Mammary epithelial cell (primary cell): ENCODE measurements at places on chromosomes 12 and 14. TPM values are rescaled to one million over a fixed set of nuclear protein-coding genes. Genes with fewer than 3 reads are reported as not detected.

The ALX1 gene
- total RNA-seq, result not detected

The HOXC12 gene
- under 0.01 TPM for total RNA-seq

The ZFHX2 gene
- total RNA-seq, result 0.83 and 1.7 TPM in 2 replicates

The PLA2G1B gene
- not detected in 2 replicates for total RNA-seq

The NPFF gene
- total RNA-seq, result not detected in 2 replicates

The POLE2 gene
- total RNA-seq, result 1.2 and 11.9 TPM in 2 replicates

The FAIM2 gene
- total RNA-seq, result not detected in 2 replicates

The PMCH gene
- not detected in 2 replicates for total RNA-seq

The SLCO1B1 gene
- total RNA-seq, result not detected

The RPL10L gene
- not detected in 2 replicates for total RNA-seq

The NEUROD4 gene
- total RNA-seq, result not detected

The ACACB gene
- 4.7 TPM for total RNA-seq

The MRPL42 gene
- total RNA-seq, result 58.5 and 81.2 TPM in 2 replicates

The SIX6 gene
- not detected in 2 replicates for total RNA-seq

The LPAR5 gene
- total RNA-seq, result 0.14 TPM in 1 of 2 replicates, not detected in the other

The LALBA gene
- not detected for total RNA-seq

The CLEC1A gene
- not detected for total RNA-seq

The DNAL1 gene
- total RNA-seq, result 10.2 TPM

The DBX2 gene
- total RNA-seq, result not detected

The UNC119B gene
- 33.3 TPM for total RNA-seq

The FZD10 gene
- not detected for total RNA-seq

The PLEKHG3 gene
- 100 and 137 TPM in 2 replicates for total RNA-seq

The KRT78 gene
- total RNA-seq, result not detected in 2 replicates

The STAB2 gene
- under 0.01 TPM for total RNA-seq

The BLTP3B gene
- 30.2 TPM for total RNA-seq

The C1QL4 gene
- total RNA-seq, result not detected

The KRT79 gene
- not detected for total RNA-seq

The MIP gene
- not detected in 2 replicates for total RNA-seq

The LTBP2 gene
- 64.8 and 104 TPM in 2 replicates for total RNA-seq

The RNF212B gene
- not detected in 2 replicates for total RNA-seq

The USP44 gene
- total RNA-seq, result 0.67 TPM

The G2E3 gene
- 30.5 and 37.0 TPM in 2 replicates for total RNA-seq

The PRB4 gene
- not detected for total RNA-seq

The SAMD15 gene
- total RNA-seq, result 0.32 and 1.2 TPM in 2 replicates

The NUMB gene
- total RNA-seq, result 90.1 and 104 TPM in 2 replicates

The CAPRIN2 gene
- total RNA-seq, result 17.2 TPM

The NKX2-1 gene
- not detected in 2 replicates for total RNA-seq

The LBHD2 gene
- not detected for total RNA-seq

The ADGRD1 gene
- not detected for total RNA-seq

The CLEC12A gene
- total RNA-seq, result not detected

The PTPRR gene
- not detected in 2 replicates for total RNA-seq

The CCDC38 gene
- 0.16 TPM in 1 of 2 replicates, not detected in the other for total RNA-seq

The CDC42BPB gene
- 73.5 and 78.5 TPM in 2 replicates for total RNA-seq

The RPGRIP1 gene
- total RNA-seq, result under 0.01 TPM

The POTEM gene
- total RNA-seq, result not detected

The OLR1 gene
- 0.17 TPM for total RNA-seq
